ENCODE measurements at places on chromosomes 5 and 9.

GRCh38 chr9:106883030-106883429, 20.1 kb downstream of the ZNF462 start:
- DNase-seq = no peak

DNA sequence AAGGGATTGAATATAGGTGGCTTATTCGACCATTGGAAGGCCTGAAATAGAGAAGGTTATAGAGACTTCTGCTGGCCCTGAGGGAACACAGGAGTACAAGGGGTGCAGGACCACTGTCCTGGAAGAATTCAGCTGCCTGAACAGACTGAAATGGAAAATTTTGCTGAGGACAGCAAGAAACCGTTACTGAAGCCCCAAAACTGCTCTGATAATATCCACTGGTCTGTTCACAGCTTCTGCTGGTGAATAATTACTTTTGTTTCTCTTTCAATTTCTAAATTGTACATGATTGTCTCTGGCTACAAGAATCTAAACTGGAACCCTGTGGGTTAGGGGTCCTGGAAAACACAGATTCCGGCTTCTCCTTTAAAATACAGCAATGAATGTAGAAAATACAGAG, 218.5 kb upstream of the CDH12 start:
- DNase-seq = no peak

DNA sequence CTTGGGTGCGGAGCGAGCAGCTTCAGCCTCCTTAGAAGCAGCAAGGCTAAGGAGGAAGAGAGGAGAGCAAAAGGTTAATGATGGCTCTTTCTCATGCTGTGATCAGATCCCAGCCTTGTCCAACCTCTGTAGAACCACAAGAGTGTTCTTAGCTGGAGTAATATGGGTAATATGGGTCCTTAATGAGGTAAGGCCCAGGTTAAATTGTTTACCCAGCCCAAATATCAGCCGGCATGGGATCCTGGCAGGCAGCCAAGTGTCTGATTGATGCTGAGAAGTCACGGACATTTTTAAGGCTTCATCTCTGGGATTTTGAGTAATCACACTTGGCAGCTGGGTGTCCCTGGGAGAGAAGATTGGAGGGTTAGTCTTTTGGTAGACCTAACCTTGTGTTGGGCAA, 32.3 kb downstream of the GLRA1 start:
- no peak for DNase-seq

- no peak for DNase-seq
Measured at GRCh38 chr5:150175536-150175935, 9.0 kb downstream of the CDX1 start.

- DNase-seq = no peak
Measured at GRCh38 chr5:162248107-162248713, 180.6 kb downstream of the GABRG2 start.

GRCh38 chr5:109944461-109944860, 254.7 kb downstream of the MAN2A1 start:
- DNase-seq = no peak

GRCh38 chr5:179417696-179418095, 72.4 kb upstream of the ADAMTS2 start:
- DNase-seq = no peak

GRCh38 chr5:149540089-149540488, 11.2 kb downstream of the CSNK1A1 start:
- no peak for DNase-seq

DNA sequence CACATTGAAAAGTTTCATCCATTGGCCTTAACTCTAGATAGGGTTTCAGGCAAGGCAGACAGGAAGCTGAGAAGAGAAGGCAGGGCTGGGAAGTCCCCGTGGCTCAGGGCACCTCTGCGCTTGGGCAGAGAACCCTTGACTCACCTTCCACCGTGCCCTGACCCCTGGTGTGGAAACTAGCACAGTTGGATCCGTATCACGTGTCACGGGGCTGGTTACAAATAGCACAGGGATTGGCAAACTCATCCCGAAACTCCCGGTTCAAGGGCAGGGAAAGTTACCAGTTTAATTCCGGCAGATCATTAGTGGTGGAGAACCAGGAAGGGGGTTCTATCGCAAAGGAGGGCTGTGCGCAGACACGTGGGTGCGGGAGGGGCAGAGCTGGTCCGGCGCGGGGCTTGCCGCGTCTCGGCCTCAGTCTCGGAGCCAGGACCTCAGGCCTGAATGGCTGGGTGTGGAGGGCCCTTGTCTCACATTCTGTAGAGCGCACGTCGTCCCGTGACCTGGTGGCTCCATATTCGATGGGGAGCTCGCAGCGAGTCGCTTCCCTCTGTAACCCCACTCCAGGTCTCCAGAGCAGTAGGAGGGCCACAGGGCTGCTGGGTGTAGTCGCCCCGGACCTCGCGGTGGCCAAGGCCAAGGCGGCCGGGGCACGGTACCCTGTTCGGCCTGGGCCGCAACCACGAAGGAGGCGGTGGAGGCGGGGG, 771 bp upstream of the TMEM171 start:
- DNase-seq = no peak

- DNase-seq = no peak
Measured at GRCh38 chr5:132758451-132758850, 11.2 kb downstream of the CCNI2 start.

- DNase-seq = no peak
Measured at GRCh38 chr9:3629495-3629894, 103.7 kb upstream of the RFX3 start.

DNA sequence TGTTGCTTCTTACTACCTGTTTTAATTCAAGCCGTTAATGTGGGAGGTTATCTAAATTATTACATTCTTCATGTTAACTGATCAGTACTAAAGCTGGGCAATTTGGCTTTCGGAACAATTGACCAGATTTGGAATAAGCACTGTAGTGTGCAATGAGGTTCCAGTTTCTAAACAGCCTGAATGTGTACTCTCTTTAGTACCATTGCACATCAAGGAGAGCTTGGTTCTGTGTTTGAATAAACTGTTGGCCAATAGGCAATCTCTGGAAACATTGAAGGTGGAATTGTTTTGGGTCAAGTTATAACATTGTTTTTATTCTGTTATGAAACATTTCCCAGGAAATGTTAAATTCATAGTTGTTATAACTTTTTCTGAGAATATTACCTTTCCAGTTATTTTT, 105.2 kb downstream of the PBX3 start:
- DNase-seq = no peak

GRCh38 chr5:150082374-150082773, 4.0 kb downstream of the CSF1R start:
- DNase-seq = no peak

DNA sequence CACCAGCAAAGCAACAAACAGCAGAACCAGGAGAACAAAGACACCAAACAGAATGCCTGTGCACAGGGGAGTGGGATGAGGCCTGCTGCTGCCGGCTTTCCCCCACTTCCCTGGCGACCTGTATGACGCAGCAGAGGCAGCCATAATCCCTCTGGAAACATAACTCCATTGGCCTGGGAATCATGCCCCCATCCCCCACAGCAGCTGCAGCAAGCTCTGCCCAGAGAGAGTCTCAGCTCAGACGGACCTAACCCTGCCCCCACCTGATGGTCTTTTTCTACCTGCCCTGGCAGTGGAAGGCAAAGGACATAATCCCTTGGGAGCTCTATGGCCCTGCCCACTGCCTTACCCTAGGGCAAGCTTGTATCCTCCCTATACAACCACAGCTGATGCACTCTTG, 81.8 kb upstream of the FANCC start:
- no peak for DNase-seq

DNA sequence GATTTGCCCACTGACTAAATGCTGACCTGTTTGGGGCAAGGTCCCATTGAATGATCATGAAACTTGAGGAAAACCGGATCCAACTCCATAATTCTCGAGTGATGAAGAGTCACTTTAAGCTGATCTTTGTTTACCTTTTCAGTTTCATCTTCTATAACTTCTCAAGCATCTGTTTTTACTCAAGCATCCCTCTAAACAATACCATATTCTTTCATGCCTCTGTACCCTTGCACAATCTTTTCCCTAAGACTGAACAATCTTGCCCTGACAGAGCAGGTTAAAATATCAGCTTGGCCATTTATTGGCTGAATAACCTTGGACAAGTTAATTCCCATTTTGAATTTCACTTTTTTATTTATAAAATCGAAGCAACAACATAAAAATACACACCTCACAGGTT, 39.8 kb downstream of the TYRP1 start:
- DNase-seq = no peak

DNA sequence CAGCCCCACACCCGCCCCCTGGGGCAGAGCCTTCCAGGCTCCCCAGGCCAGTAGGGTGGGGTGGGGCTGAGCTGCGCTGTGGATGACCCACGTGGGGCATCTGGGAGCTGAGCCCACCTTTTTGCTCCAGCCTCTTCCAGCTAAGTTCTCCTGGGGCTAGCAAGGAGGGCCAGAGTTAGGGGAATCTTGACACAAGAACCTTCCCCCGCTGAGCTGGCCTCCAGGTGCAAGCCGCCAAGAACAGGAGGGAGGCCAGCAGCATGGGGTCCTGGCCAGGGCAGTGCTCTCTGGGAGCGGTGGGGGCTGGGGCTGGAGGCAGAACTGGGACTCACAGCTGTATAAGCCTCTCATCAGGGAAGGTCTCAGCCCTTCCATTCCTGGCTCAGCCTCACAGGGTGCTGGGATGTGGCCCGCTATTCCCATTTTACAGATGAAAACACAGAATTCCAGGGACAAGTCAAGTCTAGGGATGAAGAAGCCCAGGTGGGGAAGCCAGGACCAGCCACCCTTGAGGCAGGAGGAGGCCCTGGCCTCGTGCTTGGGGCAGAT, 21.5 kb downstream of the SARDH start:
- no peak for DNase-seq

DNA sequence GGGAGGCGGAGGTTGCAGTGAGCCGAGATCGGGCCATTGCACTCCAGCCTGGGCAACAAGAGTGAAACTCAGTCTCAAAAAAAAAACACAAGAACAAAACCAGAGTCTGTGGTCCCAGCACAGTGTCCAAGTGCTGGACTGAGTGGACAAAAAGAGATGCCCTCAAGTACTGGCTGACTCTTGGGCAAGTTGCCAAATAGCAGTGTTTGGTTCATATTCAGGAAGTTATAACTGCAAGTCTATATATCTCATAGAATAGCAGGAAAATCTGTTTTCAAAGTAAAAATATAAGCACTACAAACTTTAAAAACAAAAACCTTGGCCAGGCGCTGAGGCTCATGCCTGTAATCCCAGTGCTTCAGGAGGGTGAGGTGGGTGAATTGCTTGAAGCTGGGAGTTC, 7.3 kb downstream of the HABP4 start:
- DNase-seq = no peak

- no peak for DNase-seq
Measured at GRCh38 chr5:109247986-109248385, 161.8 kb downstream of the PJA2 start.

DNA sequence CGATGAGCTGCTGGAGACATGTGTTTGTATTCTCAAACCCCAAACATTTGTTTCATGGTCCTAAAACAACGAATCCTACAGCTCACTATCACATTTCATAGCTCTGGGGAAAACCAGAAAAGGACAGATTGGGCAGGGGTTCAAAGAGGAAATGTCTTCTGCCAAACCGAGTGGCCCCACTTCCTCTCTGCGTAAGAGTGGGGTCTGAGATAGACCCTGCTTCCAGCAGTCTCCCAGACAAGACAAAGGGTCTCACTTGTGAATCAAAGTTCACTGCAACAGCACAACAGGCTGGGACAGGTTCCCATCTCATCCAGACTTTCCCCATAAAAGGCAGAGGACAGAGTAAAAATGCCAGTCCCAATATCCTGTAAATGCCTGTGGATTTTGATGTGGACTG, 276.2 kb upstream of the SLC24A2 start:
- no peak for DNase-seq

GRCh38 chr5:121758615-121759014, 93.1 kb upstream of the FTMT start:
- no peak for DNase-seq

- no peak for DNase-seq
Measured at GRCh38 chr5:103295424-103295823, 36.9 kb downstream of the MACIR start.

DNA sequence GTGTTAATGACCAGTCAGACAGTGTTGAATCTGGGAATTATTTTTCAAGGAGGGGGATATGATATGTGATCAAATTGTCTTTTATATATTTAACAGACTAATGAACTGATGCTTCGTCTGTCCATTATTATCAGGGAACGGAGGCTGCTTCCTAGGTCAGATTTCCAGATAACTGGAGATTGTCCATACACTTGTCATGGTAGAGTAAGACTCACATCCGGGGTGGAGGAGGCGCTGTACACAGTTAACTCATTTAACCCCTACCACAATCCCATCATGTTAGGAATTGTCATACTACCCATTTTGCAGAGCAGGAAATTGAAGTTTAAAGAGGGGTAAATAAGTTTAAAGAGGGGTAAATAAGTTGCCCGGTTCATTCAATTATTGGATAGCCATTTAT, 55.9 kb downstream of the ARHGAP26 start:
- DNase-seq = no peak

GRCh38 chr5:179079165-179079987, 19.2 kb downstream of the ZNF354C start:
- no peak for DNase-seq

GRCh38 chr5:74576941-74577456, 63.5 kb downstream of the ENC1 start:
- no peak for DNase-seq

GRCh38 chr9:121628401-121628800, 23.0 kb upstream of the DAB2IP start:
- DNase-seq = no peak

DNA sequence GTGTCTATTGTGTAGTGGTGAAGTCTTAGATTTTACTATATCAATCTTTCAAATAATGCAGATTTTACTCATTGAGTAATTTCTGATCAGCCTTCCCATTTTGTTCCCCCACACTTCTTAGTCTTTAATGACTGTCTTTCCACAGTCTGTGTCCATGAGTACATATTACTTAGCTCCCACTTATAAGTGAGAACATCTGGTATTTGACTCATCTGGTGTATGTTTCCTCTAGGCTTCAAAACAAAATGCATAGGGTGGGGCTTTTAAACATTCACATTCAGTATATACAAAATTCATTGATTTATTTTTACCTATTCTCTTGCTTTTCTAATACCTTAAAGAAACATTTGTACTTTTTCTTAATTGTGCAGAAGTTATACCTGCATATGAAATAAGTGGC, 513.0 kb downstream of the MTRR start:
- no peak for DNase-seq

DNA sequence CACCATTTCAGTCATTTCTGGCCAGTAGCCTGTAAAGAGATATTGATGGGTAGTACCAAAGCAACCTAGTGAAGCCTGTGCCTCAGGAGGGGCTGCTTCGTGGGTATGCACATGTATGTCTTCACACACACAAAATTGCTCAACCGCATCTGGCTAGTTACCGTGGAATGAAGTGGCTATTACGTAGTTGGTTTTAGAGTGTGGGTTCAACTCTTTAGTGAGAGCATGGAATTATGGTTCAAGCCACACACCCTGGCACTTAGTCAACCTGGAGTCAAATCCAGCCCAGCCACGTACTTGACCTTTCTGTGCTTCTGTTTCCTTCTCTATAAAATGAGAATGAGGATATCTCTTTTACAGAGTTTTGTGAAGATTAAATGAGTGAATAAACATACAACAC, 174.9 kb downstream of the TTC39B start:
- no peak for DNase-seq
